GM23248 (cell line): ENCODE measurements at places on chromosomes 4 and X. TPM values are rescaled to one million over a fixed set of nuclear protein-coding genes. Genes with fewer than 3 reads are reported as not detected.

DNA sequence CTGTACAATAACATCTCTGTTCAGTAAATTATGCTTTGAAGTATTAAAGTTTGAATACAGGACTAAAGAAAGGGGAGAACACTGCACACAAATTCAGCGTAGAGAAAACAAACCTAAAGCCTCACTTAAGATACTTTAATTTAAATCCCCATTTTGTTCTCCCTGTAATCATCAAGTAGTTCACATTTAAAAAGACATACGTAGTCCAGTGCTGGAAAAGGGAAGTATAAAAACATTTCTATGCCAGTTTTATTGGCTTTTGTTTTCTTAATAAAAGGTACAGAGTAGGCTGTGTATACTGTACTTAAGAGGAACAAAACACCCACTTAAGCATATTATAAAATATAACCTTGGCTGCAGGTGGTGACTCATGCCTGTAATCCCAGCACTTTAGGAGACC is 101.6 kb downstream of the FGF16 start:
- no peak for DNase-seq

DNA sequence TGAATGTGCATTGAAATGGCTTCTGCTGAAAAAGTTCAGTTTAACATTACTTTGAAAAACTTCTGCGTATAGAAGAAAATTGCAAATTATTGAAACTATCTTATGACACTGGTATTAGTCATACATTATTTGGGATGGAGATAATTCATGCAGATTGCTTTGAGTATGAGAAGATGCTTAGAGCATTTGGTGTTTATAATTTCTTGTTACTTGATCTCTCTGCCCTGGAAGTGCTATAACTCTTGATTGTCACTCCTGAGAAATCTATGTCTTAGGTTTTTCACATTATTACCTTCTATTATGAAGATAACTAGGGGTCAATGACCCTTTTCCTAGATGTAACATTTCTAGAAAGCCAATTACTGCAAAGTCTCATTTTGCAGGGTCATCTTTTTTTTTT is 36.4 kb downstream of the TMEM131L start:
- DNase-seq = peak; percentile 54

- peak; percentile 46 for DNase-seq
These were observed 48.3 kb upstream of the HPGDS start for GRCh38 chr4:94390804-94391410.

GRCh38 chr4:98151145-98151924 is 8.1 kb upstream of the STPG2 start:
- DNase-seq = no peak

GRCh38 chr4:101277671-101278070 is 69.7 kb downstream of the PPP3CA start:
- DNase-seq = peak; percentile 82

- no peak for DNase-seq
These were observed 467.4 kb downstream of the GRIA2 start for GRCh38 chr4:157687971-157688370.

DNA sequence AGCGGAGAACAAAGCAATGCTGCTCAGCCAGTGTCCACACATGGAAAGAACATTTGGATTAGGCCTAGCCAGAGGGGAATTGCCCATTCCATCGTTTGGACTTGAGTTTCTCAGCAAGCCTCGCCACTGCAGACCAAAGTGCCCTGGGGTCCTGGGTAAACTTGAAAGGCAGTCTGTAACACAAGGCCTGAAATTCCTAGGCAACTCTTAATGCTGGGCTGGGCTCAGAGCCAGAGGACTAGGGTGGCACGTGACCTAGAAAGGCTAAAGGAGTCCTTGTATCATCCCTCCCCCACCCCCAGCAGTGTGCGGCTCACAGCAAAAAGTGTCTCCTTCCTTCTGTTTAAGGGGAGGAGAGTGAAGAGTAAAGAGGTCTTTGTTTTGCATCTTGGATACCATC is 210.4 kb upstream of the ARX start:
- no peak for DNase-seq

GRCh38 chr4:42709392-42710065 is 52.6 kb upstream of the ATP8A1 start:
- DNase-seq = no peak

DNA sequence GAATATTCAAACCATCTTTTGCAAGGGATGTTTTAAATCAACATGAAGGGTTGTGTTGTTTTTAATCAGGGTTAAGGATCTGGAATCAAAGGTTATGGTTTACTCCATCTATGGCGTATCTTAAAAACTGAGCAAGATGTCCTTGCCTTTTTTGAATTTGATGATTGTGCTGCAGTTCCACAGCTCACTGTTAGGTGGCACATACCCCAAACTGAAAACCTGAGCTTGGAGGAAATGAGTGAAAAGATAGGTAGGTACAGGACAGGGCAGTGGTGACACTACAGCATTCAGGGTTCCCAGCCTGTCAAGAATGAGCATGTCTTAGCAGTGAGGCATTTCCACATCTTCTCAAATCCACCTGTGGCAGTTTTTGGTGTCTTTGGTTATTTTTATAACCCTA is 13.1 kb upstream of the EOLA1 start:
- DNase-seq = peak; percentile 51

GRCh38 chr4:76434901-76435527 is at the start of gene SHROOM3:
SHROOM3 (plus strand) TSS chr4:76435229; CDS start chr4:76436053, 824 bp downstream.
- peak; percentile 54 for DNase-seq

- DNase-seq = peak; percentile 66
These were observed 70.2 kb downstream of the CLDN22 start for GRCh38 chr4:183249854-183250253.

- DNase-seq = no peak
These were observed 393.8 kb upstream of the FSTL5 start for GRCh38 chr4:162557516-162558106.

DNA sequence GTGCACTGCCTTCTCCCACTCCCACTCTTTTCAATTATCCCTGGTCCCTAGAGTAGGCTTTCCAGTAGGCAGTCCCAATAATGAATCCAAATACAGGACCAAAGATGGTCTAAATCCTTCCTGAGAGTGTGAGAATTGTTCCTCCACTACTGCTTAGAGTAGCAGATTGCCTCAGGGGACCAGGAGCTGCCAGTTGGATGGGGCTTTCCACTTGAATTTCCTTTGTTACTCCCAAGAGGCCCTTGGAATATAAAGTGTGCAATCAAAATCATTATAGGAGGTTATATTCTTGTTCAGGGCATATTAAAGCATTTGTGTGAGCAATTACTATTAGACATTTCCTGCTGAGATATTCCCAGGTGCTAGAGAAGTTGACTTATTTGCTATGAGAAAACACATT is 156.6 kb upstream of the TLL1 start:
- DNase-seq = no peak

DNA sequence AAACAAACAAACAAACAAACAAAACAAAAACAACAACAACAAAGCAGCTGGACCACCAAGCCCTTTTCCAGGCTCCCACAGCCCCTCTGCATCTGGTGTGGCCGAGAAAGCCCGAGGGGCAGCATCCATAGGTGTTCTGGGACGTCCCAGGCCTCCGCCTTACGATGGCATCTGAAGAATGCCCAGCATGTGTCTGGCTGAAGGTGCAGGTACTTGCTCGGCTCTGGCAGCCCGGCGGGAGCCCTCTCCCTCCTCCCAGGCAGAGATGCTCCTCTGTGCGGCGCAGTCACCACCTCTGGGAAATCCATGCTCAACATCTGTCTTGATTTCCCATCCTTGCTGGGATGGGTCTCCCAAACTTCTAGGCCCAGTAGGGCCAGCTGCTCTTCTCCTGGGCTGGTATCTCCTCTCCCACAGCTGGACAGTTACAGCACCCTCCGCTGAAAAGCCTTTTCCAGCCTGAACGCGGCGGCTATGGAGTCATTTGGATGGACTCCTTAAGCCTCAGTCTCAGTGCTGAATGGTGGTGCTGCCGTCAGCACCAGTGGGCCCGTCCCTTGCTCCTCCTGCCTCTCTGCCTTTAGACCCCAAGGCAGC is 4.3 kb downstream of the PSAPL1 start:
- DNase-seq = no peak

GRCh38 chr4:1793940-1794808 is 1.1 kb downstream of the FGFR3 start:
- DNase-seq = peak; percentile 45

- no peak for DNase-seq
These were observed 11.2 kb downstream of the TRAPPC11 start for GRCh38 chr4:183670251-183670650.

DNA sequence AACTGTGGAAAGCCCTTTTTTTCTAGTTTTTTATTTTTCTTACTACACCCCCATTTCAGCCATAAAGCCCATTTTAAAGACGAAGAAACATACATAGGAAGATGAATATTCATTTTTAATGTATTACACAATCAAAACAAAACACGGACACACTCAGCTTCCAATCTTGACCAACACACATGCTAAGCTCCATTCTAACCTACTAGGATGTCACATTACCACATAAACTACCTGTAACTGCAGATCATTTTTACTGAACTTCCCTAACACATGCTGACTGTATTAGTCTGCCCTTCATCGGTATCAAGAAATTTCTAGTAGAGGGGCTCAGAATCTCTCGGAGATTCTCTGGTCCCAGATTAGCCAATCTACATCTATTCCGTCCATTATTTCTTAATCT is 1.8 kb downstream of the CCNI start:
- peak; percentile 44 for DNase-seq

DNA sequence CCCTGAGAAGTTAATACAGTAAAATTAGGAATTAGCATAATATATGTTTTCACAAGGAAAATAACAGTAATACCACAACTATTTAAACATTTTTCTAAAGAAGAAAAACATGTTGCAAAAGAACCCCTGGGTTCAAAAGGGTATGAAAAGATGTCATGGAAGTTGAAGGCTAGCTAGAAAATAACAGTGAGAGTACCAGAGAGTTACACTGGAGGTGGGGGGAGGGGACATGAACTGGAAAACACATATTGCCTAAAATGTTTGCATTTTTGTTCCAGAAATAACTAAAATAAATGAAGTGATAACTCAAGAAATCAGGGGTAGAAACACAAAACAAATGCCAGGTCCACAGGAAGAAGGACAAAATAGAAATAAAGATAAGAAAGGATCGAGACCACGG is 336.6 kb upstream of the MAD2L1 start:
- no peak for DNase-seq

DNA sequence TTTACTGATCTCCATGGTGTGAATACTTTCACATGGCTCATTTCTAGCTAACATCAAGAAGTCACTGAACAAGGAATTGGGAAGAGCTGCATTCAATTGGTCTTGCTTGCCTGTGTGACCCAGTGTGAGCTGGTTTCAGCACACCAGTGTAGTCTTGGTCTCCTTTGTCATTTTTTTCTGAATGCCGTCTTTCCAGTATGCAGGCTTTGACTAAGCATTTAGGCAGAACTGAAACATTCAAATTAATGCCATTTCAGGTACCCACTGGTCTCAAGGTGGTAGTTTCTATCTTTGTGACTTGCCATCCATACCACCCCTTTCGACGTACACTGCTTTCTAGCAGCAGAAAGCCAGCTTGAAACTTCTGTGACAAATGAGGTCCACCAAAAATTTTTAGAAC is 550.5 kb upstream of the BOD1L1 start:
- no peak for DNase-seq

The SPOCK3 gene
- total RNA-seq = not detected in 2 replicates

The GK gene
- 10.4 and 11.8 TPM in 2 replicates for total RNA-seq

The CPZ gene
- 13.4 and 14.0 TPM in 2 replicates for total RNA-seq

The ZBED1 gene
- 30.4 and 31.1 TPM in 2 replicates for total RNA-seq

The LRAT gene
- not detected in 2 replicates for total RNA-seq

The YTHDC1 gene
- total RNA-seq = 38.0 and 41.4 TPM in 2 replicates
